ENCODE measurements at places on chromosomes 3 and 15.

GRCh38 chr3:25785826-25786225 is 2.6 kb upstream of the NGLY1 start:
- no peak for DNase-seq

DNA sequence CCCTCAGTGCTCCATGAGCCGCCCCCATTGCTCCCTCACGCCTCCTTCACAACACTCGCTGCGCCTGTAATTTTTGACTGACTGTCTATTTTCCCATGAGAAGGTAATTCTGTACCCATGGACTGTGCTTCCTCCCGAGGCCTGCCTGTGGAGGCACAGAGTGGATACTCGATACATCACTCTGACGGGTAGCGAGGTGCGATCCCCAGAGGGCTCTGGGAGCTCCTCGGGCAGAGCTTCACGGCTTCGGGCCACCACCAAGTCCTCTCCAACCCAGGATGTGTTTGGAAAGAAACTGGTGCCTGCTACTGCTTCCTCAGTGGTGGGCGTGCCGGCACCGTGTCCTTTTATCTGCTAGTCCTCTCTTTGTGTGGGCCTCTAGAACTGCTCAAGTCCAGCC is 108.6 kb upstream of the DLG1 start:
- DNase-seq: no peak

DNA sequence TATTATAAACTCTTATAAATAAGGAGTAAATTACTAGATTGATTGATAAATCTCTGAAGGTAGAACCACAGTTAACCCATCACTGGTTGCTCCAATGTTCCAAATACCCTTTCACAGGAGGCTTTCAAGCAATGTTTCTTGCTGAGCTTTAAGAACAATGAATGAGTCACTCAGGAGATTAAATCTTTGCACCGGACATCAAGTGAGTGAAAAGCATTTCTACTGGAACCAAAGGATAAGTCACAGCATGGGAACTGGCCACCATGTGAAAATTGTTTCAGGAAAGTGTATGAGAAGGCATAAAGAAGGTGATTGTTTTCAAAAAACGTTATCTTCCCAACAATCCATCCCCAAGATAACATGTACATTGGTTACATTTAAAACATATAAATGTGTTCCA is 90.6 kb downstream of the CNTN3 start:
- DNase-seq: peak; percentile 35

DNA sequence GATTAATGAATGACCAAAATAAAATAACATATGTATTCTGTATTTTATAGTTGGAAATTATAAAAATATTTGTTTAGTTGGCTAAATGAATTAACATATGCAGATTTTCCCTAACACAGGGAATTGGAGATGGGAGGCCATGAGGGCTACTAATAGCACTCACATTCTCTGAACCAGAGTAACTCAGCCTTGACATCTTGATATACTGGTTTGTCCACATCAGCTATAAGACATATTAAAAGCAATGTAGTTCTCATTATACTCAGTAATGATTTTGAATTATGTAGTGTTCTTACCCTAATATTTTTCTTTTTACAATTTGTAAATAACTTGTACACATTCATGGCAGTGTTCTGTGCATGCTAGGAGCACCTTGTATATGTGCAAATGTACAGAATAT is 255.9 kb downstream of the EPHA6 start:
- DNase-seq: no peak

DNA sequence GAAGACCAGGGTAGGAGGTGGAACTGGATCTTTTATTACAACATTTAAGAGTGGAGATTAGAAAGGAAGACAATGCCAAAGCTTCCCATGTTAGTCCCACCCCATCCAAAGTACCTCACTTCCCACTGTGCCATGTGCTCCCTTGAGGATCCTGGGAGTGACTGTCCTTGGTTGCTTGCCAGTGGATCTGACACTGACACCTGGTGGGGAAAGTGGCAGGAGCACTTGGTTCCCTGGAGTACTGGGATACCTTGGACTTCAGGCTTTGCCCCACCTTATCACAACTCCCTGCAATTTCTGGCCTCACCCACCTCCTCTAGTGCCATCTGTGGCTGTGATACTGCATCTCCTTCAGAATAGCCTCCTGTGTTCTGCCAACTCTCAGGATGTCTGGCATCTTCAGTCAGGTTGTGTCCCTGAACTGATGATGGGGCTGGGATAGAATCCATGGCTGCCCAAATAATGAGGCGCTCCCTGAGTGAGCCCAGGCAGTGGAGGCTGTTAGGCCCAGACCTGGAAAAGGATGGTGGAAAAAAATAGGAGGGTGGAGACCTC is 1.3 kb downstream of the ELL3 start:
- DNase-seq: peak; percentile 58

DNA sequence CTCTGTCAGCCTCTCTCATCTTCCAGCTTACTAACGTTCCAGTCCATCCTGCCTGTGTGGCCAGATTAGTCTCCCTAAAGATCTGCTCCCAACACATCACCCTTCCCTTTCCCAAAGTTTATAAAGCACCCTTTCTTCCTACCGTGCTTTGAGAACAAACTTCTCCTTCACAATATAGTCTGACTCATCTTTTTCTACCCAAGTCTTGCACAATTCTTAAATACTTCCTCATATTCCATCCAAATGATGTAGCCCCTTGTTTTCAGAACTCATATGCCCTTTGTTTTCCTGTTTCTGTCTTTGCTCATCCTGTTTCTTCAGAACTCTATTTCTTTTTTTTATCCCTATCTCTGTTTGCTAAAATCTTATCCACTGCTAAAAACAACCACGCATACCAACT is 326.8 kb downstream of the MFSD1 start:
- DNase-seq: no peak

- no peak for DNase-seq
Observed at GRCh38 chr3:40086890-40087883, 222.3 kb upstream of the EIF1B start.

DNA sequence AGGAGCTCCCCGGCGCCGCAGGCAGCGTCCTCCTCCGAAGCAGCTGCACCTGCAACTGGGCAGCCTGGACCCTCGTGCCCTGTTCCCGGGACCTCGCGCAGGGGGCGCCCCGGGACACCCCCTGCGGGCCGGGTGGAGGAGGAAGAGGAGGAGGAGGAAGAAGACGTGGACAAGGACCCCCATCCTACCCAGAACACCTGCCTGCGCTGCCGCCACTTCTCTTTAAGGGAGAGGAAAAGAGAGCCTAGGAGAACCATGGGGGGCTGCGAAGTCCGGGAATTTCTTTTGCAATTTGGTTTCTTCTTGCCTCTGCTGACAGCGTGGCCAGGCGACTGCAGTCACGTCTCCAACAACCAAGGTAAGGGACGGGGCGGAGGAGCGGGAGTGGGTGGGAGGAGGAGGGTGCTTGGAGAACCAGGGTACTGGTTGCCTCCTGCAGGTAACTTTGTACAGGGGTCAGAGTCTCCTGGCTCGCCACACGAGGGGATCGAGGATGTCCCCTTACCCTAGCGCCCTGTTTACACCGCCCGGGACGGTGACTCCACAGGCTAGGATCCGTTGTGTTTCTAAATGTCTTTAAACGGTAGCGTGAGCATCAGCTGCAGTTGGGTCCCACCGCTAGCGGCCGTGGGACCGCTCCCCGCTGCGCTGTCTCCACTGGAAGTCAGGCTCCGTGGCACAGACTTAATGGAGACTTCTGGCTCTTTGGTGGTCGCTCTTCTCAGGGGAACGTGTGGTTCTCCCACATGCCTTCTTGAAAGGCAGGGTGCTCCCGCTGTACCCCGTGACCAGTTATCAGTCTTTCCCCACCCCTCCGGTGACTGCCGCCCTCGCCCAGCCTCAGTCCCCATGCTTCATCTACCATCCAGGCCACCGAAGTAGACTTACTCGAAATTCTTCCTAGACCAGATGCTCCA is 515 bp downstream of the EPHA6 start:
- no peak for DNase-seq

DNA sequence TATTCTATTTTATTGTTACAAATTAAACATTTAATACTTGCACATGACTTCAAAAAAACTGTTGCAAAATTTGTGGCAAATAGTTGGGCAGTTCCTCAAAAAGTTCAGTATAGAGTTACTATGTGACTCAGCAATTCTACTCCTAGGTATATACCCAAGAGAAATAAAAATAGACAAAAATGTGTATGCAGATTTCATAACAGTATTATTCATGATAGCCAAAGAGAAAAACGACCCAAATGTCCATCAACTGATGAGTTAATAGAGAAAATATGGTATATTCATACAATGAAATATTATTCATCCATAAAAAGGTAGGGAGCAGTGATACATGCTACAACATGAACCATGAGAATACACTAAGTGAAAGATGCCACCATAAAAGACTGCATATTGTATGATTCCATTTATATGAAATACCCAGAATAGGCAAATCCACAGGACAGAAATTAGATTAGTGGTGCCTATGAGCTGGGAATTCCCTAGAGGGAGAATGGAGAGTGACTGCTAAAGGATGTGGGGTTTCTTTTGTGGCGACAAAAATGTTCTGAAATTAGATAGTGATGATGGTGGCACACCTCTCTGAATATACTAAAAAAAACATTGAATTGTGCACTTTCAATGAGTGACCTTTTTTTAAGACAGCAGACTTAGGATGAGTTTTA is 31.6 kb upstream of the CLASP2 start:
- DNase-seq: peak; percentile 71

DNA sequence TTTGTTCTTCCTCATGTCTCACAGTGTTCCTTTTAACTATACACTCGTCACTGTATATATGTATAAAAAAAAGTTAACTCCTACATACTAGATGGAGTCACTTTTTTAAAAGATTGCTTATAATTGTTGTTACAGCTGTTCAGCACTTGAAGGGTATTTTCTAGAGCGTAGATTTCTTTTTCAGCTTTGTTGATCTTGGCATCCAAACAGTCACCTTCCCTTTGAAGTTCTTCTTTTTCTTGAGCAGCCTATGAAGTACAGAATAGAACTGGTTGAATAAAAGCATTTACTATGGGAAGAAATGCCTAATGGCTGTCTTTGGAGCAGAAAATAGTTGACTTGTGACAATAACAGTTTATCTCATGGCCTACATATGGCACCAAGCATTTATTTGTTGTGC is 17.8 kb downstream of the TTC14 start:
- no peak for DNase-seq

GRCh38 chr15:20358066-20358778 is 183.4 kb downstream of the GOLGA6L6 start:
- no peak for DNase-seq

DNA sequence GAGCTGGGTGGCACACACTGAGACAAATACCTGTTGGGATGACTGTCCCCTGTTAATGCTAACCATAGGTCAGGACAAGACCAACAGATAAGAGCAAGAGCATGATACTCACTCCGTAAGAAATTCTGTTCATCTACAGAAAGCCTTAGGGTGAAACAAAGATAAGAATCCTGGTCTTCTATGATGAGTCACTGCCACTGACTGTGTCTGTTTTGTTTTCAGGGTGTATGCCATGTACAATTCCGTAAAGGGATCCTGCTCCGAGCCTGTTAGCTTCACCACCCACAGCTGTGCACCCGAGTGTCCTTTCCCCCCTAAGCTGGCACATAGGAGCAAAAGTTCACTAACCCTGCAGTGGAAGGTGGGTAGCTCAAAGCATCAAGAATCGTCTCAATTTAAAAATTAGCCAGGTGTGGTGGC is 141.1 kb downstream of the GHSR start:
- peak; percentile 70 for DNase-seq

- no peak for DNase-seq
Observed at GRCh38 chr3:188949996-188950395, 221.8 kb upstream of the TPRG1 start.

GRCh38 chr3:51397392-51397791 is 6.3 kb downstream of the RBM15B start:
- DNase-seq: no peak

DNA sequence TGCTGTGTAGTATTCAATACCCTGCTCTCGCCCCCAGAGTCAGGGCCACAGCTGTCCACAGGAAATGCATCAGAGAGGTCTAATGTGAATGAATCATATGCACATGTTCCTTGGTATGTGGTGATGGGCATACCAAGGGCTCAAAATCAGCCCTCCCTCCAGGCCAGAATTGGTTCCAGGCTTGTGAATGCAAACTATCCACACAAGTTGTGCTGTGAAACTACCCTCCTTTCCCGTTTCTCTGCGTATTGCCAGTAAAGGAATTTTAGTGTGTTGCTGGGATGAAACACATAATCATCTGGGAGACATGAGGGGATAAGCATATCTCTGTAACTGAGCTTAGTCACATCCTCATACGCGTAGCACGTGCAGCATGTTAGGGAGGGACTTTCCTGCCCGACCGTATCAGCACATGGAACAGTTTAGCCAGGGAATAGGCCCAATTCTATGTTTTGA is 9.2 kb upstream of the MME start:
- DNase-seq: peak; percentile 99

- peak; percentile 49 for DNase-seq
Observed at GRCh38 chr3:190058521-190059241, 62.0 kb downstream of the P3H2 start.

DNA sequence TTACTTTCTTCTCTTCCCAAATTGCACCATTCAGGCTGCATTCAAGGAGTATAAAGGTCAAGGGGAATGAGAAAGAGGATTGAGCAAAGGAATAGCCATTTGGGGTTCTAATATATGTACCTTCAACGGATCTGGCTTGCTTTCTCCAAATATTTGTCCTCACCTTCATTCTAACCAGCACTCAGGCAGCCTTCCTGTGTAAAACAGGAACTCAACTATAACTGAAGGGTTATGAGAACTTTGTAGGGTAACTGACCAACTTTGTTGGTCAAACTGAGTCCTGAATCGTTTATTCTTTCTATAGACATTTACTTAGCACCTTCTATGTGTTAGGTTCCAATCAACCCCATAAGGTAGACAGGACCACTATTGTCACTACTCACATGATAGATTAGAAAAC is 5.1 kb upstream of the CPOX start:
- no peak for DNase-seq

- peak; percentile 73 for DNase-seq
Observed at GRCh38 chr3:192816351-192816750, 89.0 kb upstream of the FGF12 start.

GRCh38 chr15:23846218-23846617 is 159.1 kb upstream of the NDN start:
- DNase-seq: no peak

- DNase-seq: no peak
Observed at GRCh38 chr3:32292085-32292796, 53.8 kb downstream of the CMTM8 start.

GRCh38 chr3:16741103-16741758 is 136.0 kb upstream of the DAZL start:
- peak; percentile 60 for DNase-seq

GRCh38 chr15:53835309-53835708 is 75.8 kb upstream of the WDR72 start:
- DNase-seq: no peak

- no peak for DNase-seq
Observed at GRCh38 chr3:38137615-38138348, 679 bp upstream of the MYD88 start.

DNA sequence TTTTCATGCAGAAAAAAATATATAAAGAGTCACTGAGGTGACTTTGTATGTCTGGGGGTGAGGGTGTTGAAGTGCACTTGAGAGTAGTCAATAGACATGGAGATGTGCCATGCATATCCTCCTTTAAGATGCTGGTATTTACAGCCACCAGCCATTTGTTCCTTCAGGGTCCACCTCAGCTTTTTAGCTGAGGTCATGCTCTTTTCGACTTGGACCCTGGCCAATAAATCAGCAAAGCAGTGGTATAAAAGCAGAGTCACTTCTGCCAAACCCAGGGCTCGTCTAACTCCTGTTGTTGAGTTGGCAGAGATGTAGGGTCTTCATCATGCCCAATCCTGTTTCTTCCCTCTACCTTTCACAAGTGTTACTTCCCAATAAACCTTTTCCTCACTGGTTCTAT is 75.1 kb upstream of the OSTN start:
- no peak for DNase-seq
